ENCODE measurements at places on chromosomes 11 and 22. TPM values are rescaled to one million over a fixed set of nuclear protein-coding genes. Genes with fewer than 3 reads are reported as not detected.

HYLS1 gene
- 2.5 TPM for total RNA-seq

PANX3 gene
- total RNA-seq: not detected

PTPRCAP gene
- 11.1 TPM for total RNA-seq

MOB2 gene
- total RNA-seq: 42.3 TPM

CECR2 gene
- 3.6 TPM for total RNA-seq

PGA5 gene
- not detected for total RNA-seq

LRRC56 gene
- 0.60 TPM for total RNA-seq

JAML gene
- total RNA-seq: 3.3 TPM

TRIM6 gene
- 1.2 TPM for total RNA-seq

SHANK3 gene
- total RNA-seq: 29.4 TPM

MISFA gene
- not detected for total RNA-seq

IGSF9B gene
- 2.9 TPM for total RNA-seq

MRGPRX3 gene
- total RNA-seq: not detected

GGT1 gene
- 15.3 TPM for total RNA-seq

C11orf91 gene
- total RNA-seq: not detected

FBXO7 gene
- 86.1 TPM for total RNA-seq

CDCA5 gene
- not detected for total RNA-seq

GRAP2 gene
- total RNA-seq: 4.2 TPM

C11orf97 gene
- total RNA-seq: not detected

OSM gene
- 5.7 TPM for total RNA-seq

ZNRF3 gene
- total RNA-seq: 37.9 TPM

OR2AT4 gene
- total RNA-seq: 0.87 TPM

ALKBH8 gene
- total RNA-seq: 4.9 TPM

ANGPTL5 gene
- total RNA-seq: 0.63 TPM

HORMAD2 gene
- not detected for total RNA-seq

INPP5J gene
- 0.90 TPM for total RNA-seq

DBX1 gene
- not detected for total RNA-seq

P2RX6 gene
- total RNA-seq: 3.3 TPM

CHST1 gene
- total RNA-seq: 1.5 TPM

OPCML gene
- 2.6 TPM for total RNA-seq

ZNF214 gene
- total RNA-seq: 4.8 TPM

KIF18A gene
- total RNA-seq: 0.60 TPM

CDC42BPG gene
- total RNA-seq: 0.21 TPM

KDELR3 gene
- total RNA-seq: 6.1 TPM

ABCC8 gene
- total RNA-seq: 6.0 TPM

Measured in tibial nerve (tissue), 4 donors.